Tibial nerve (tissue), 4 donors: ENCODE measurements at places on chromosomes 2 and 18. TPM values are rescaled to one million over a fixed set of nuclear protein-coding genes. Genes with fewer than 3 reads are reported as not detected.

DNA sequence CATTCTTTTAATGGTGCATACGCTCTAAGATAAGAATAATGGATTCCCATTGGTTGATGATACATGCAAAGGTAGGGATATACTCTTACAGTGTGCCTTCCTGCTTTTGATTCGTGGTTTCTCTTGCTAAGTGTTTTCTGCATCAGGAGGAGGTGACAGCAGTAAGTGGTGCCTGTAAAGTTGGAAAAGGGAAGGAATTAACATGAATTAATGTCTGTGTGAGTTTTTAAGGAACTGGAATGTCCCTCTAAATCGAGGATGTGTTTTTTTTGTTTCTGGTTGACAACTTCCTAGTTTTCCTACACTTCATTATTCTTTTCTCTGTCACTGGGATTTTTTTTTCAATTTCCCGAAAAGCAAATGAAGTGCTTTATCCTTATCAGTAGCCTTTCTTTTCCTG lies 54.4 kb downstream of the CRIM1 start:
- no peak for DNase-seq

DNA sequence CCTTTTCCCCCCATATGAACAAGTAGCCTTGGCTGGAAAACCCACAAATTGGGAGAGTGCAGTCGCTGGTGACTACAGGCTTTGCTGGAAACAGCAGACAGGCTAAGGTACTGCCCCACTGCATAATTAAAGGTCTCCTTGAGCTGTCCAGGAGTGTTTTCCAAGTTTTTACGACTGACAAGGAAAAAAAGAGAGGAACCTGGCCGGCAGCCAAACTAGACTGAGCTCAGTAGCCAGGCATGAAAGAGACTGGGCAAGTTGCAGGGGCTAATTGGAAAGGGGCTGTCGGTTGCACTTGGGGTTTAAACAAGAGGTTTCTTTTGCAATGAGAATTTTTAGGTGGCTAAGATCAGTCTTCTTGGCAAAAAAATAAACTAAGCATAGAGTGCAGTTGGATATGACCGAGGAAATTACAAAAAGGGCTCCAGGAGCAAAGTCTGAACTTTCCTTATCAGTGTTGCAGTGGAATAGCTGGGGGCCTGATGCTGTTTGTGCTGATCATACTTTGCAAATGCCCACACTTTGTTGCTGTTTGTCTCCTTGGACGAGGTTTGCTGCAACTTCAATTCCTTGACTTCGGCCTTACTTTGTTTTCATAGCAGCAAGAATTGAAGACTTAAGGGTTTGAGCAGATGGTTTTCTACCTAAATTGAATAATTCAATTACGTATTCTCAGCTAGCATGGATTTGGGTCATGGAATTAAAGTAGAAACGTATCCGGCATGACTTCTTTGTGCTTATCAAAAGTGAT lies 2.1 kb downstream of the GULP1 start:
- DNase-seq: peak; percentile 53

Gene PLCD4
- total RNA-seq: 12.4 TPM

Gene TSPYL6
- 1.7 TPM for total RNA-seq

Gene CTAGE1
- not detected for total RNA-seq
